ENCODE measurements at places on chromosomes 1 and 21. TPM values are rescaled to one million over a fixed set of nuclear protein-coding genes. Genes with fewer than 3 reads are reported as not detected.

The RXFP4 gene
- not detected for total RNA-seq

The AJAP1 gene
- total RNA-seq, result not detected

The C1orf226 gene
- total RNA-seq, result 3.1 TPM

The TACSTD2 gene
- total RNA-seq, result 14.8 TPM

The OLFML3 gene
- 0.30 TPM for total RNA-seq

The C2CD4D gene
- total RNA-seq, result not detected

The SPATA6 gene
- total RNA-seq, result 6.9 TPM

The PRR9 gene
- total RNA-seq, result not detected

The NBPF14 gene
- 39.5 TPM for total RNA-seq

The TIPRL gene
- 111 TPM for total RNA-seq

The LEFTY2 gene
- not detected for total RNA-seq

The SORT1 gene
- total RNA-seq, result 13.3 TPM

The KIAA1614 gene
- total RNA-seq, result 0.66 TPM

The OSCP1 gene
- 7.6 TPM for total RNA-seq

The GPN2 gene
- 39.7 TPM for total RNA-seq

The SLC45A3 gene
- 5.3 TPM for total RNA-seq

DNA sequence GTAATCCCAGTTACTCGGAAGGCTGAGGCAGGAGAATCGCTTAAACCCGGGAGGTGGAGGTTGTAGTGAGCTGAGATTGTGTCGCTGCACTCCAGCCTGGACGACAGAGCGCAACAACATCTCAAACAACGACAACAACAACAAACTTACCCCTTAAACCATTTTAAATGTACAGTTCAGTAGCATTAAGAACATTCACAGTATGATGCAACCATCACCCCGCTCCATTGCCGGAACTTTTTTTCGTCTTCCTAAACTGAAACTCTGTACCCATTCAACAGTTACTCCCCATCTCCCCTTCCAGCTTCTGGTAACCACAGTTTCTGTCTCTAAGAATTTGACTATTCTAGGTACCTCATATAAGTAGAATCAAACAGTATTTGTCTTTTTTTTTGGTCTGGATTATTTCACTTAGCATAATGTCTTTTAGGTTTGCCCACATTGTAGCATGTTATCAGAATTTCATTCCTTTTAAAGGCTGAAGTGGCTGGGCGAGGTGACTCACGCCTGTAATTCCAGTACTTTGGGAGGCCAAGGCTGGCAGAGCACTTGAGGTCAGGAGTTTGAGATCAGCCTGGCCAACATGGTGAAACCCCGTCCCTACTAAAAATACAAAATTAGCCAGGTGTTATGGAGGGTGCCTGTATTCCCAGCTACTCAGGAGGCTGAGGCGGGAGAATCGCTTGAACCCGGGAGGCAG is 19.6 kb downstream of the CA6 start:
- DNase-seq, result no peak

GRCh38 chr1:904310-904950 is 19.3 kb upstream of the SAMD11 start:
- peak; percentile 79 for DNase-seq

GRCh38 chr1:183640193-183640592 is 4.6 kb upstream of the ARPC5 start:
- DNase-seq, result no peak

DNA sequence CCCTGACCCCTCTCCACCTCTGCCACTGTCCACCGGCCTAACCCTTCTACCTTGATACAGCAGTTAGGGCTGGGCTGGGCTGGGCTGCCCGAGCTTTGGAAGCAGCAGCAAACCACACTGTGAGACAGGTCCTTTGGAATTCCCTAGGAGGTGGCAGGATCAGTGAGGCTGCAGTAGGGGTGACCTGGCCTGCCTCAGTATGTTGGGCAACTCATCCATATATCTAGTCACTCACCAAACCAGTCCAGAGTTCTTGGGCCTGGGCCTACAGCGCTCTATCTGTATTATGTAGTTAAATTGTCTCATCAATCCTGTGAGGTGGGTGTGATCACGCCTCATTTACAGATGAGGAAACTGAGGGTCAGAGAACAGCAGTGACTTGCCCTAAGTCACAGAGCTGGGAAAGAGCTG is 13.3 kb upstream of the SYNC start:
- DNase-seq, result peak; percentile 13

DNA sequence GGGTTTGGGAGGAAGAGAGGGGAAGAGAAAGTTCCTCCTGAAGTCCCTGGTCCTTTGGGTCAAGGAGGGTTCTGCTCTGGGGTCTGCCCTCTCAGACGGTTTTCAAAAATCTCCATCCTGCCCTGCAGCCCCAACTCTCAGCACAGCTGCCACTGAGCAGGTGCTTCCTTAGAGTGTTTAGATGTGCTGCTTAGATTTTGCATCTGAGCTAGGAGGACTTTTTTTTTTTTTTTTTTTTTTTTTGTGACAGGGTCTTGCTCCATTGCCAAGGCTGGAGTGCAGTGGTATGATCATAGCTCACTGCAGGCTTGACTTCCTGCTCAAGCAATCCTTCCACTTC is 324.9 kb upstream of the POU3F1 start:
- DNase-seq, result no peak

GRCh38 chr1:182643699-182644098 is 39.5 kb upstream of the RGS16 start:
- peak; percentile 81 for DNase-seq

GRCh38 chr1:151455231-151455630 is 4.1 kb downstream of the POGZ start:
- DNase-seq, result no peak

DNA sequence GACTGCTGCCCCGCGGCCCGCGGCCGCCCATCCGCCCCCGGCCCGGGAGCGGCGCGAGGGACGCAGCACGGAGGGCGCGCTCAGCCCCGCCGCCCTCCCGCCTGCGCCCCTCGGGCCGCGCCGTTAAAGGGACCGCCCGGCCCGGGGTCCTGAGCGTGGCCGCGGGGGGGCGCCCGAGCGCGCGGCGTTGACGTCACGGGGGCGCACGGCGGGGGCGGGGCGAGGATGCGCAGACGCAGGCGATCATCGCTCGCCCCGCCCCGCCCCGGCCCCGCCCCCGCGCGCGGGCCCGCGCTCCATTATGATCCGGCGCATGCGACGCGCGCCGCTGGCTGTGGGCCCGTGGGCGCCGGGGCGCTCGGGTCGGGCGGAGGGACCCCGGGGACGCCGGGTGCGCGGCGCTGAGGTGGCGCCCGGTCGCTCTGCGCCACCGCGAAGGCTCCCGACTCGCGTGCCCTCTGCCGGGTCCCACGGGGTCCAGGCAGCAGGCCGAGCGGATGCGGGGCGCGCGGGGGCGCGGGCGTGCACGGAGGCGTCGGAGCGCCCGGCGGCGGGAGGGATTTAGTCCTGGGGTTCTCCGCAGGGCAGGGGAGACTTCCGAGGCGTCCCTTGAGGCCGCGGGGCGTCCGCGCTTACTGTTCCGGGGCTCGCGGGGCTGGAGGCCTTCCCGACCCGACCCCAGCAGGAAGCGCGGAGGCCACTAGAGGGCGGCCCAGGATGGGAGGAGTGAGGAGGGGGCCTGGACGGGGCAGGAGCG is at the start of gene DVL1:
Gene DVL1, minus strand, starts transcription at position 163 of the 757 bp plus-strand sequence. CDS start 353 bp downstream, outside the sequence.
- DNase-seq, result no peak

GRCh38 chr1:25837262-25837875 is 17.6 kb downstream of the MTFR1L start:
- peak; percentile 44 for DNase-seq

DNA sequence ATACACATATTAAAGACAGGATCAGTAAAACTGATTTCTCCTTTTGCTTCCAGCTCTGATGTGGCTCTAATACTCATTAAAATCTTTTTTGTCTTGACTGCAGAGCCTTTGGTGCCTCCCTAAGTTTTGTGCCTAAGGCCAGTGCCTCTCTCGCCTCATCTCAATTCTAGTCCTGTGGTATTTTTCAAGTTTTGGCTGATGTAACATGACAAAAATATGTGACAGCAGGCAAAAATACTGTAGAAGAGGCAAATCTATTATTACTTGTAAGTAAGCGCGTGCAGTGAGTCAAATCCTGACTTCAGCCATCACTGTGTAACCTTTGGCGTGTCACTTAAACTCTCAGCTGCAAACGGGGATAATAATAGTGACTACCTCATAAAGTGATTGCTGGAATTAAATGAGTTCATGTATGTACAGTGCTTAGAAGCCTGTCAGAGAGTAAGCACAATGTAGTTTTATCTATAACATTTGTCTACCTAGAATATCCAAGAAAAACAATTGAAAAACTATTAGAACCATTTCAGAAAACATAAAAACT is 74.0 kb downstream of the MAB21L3 start:
- no peak for DNase-seq

- no peak for DNase-seq
Observed at GRCh38 chr1:20105856-20106255, 13.5 kb downstream of the PLA2G2D start.

- DNase-seq, result no peak
Observed at GRCh38 chr1:58116284-58116683, 430.2 kb downstream of the OMA1 start.

DNA sequence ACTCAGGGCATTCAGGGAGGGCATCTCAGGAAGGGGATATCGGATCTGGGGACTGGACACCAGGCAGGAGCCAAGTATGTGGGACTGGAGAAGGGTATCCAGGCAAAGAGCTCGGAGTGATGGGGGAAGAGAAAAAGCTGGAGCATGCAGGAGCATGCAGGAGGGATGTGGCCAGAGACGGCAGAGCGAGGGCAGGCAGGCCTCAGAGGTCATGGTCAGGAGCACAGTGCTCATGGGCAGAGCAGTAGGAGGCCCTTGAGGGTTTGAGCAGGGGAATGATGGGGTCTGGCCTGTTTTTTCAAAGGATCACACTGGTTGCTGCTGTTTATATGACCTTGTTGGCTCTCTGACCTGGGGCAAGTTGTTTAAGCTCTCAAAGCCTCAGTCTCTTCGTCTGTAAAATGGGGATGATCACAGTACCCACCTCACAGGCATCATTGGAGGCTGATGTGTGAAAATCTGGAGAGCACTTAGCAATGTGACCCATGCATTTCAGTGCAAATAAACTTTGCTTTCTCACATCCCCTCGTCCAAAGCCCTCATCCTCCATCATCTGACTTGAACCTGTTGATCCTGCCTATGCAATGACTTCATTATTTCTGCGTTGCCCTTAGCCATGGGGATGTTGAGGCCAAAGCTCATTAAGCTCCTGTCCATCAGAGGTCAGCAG is 273.1 kb downstream of the MATN1 start:
- DNase-seq, result no peak

DNA sequence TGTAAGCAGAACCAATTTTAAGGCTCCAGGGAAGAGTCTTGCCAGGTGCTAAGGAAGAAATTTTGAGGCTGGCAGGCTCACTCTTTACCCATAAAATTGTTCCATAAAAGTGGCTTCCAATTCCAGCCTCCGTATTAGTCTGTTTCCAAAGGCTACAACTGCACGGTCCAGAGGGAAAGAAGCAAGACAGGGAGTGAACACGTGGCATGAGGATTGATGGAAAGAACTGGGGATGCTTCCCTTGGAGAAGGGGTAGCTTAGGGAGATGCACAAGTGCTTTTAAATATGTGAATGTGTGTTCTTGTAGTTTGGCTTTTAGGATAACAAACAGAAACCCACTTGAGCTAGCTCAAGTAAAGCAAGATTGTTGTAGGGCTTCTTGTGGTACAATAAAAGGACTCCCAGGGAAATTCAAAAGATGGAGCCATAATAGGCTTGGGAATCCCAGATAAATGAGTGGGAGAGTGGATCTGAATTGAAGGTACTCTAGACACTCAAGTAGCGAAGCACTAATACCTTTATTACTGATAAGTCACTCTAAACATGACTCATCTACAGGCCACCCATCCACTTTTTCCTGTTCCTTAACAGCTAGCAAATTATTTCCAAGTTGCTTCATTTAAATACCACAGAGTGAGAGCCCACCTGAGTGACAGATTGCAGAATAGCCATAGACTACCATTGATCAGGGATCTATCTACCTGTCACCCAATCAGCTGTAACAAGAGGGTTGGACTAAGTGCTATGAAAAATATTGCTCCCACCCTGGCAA is 34.8 kb upstream of the NPL start:
- no peak for DNase-seq

DNA sequence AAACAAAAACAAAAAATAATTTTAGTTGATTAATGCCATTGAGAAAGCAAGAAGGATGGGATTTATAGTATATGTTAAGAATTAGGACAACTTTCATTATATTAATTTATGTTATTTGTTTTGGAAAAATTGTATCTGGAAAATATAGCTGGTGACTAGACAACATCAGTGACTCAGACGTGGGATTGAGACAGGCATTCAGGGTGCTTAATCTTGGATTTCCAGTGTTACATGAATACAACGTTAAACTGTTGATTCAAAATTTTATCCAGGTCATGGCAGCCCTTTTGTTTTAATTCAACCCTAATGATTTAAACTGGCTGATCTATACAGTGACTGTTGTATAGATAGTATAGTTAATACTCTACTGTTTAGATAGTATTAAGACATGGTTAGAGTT is 827.1 kb upstream of the B3GALT2 start:
- peak; percentile 21 for DNase-seq

DNA sequence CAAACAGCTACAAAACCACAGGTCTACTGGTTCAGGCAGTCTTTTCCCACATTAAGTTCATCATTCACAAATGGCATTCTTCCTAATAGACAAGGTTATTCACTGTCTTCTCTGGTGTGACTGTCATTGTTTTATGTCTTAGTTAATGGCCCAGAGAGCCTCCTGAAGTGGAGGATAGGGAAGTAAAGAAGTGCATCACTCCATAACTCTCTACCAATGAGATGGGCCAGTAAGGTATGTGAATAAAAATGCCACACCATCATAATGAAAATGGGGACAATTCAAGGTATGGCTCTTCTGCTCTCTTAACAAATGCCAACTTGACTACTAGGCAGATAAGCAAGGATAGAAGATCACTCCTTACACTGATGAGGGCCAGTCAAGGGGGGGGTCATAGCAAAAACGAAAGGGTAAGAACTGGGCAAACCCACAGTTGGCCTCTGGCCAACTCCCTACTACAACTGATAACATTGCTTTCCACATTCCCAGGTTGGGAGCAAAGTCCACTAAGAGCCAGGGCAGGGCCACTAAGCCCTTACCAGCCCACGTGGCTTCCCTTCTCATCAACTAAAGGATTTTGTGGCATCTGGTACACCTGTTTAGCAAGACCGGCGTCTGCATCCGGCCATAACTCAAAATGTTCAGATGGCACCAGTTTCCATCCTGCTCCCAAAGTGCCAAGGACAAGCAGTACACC is 10.0 kb downstream of the PABPC4 start:
- DNase-seq, result no peak

DNA sequence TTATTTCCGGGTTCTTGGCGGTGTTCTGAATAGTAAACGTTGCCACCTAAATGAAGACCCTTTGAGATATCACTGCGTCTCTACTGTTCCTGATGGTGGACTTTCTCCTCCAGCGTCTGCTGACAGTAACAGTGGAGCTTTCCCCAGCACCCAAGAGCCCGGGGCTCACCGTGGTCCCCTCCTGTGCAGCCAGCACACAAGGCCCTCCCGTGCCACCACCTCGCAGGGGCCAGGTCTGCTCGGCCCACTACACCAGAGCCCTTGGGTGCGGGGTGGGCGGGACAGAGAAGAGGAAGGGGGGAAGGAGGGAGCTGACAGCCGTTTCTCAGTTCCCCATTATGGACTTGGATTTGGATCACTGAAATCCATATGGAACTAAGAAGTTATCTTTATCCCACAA is 61.2 kb upstream of the TRAPPC10 start:
- no peak for DNase-seq

- DNase-seq, result peak; percentile 34
Observed at GRCh38 chr1:245304698-245305097, 149.9 kb downstream of the KIF26B start.

GRCh38 chr1:94143173-94143808 is 22.3 kb upstream of the ABCA4 start:
- DNase-seq, result no peak

GRCh38 chr1:201646411-201647022 is 107.6 kb downstream of the NAV1 start:
- DNase-seq, result no peak

GRCh38 chr1:241542199-241542907 is 10.2 kb downstream of the KMO start:
- DNase-seq, result no peak

Data from MCF 10A (cell line).